ENCODE measurements at places on chromosomes 5 and 9.

GRCh38 chr5:82425591-82425990 is 147.4 kb upstream of the RPS23 start:
- DNase-seq: no peak
- H3K27ac ChIP-seq: no peak overlapping the region
- H3K36me3 ChIP-seq: no peaks in the 10 kb centered on the region
- no peaks in the 10 kb centered on the region for H3K27me3 ChIP-seq
- H3K4me1 ChIP-seq: no peaks in the 10 kb centered on the region
- H3K4me3 ChIP-seq: no peak overlapping the region

- no peak overlapping the region for H3K27ac ChIP-seq
- no peaks in the 10 kb centered on the region for H3K4me1 ChIP-seq
- no peaks in the 10 kb centered on the region for H3K27me3 ChIP-seq
- H3K4me3 ChIP-seq: no peak overlapping the region
Measured at GRCh38 chr9:107982001-107982400, 492.4 kb upstream of the KLF4 start.

GRCh38 chr5:171764265-171764664 is 21.4 kb upstream of the SMIM23 start:
- DNase-seq: no peak
- H3K36me3 ChIP-seq: no peaks in the 10 kb centered on the region
- no peak overlapping the region for H3K27ac ChIP-seq
- no peak overlapping the region for H3K4me3 ChIP-seq

GRCh38 chr5:21154526-21154925 is 1166.5 kb upstream of the CDH18 start:
- no peaks in the 10 kb centered on the region for H3K36me3 ChIP-seq
- H3K27me3 ChIP-seq: no peaks in the 10 kb centered on the region
- no peaks in the 10 kb centered on the region for H3K4me1 ChIP-seq
- no peak overlapping the region for H3K27ac ChIP-seq
- H3K4me3 ChIP-seq: no peak overlapping the region

DNA sequence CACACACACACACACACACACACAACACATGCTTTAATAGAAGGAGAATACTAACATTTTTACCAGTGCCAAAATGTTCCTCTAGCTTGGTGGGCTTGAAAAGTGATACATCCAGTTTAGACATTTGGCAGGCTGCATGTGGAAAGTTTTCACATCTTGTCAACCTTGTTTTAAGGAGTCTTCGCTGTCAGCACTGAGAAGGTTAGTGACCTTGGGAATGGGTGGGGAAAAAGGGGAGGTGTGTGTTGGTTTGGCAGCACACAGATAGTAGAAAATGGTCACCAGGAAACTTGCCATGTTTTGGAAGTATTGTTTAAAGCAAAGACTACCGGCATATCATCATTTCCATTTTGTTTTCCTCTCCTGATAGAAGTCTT is 346.5 kb upstream of the ADAMTSL1 start:
- H3K27ac ChIP-seq: no peak overlapping the region
- no peaks in the 10 kb centered on the region for H3K27me3 ChIP-seq
- no peaks in the 10 kb centered on the region for H3K36me3 ChIP-seq
- H3K4me1 ChIP-seq: no peaks in the 10 kb centered on the region
- DNase-seq: no peak
- H3K4me3 ChIP-seq: no peak overlapping the region

GRCh38 chr5:96327722-96328121 is 105.3 kb downstream of the PCSK1 start:
- H3K27ac ChIP-seq: no peak overlapping the region
- H3K27me3 ChIP-seq: no peaks in the 10 kb centered on the region
- no peaks in the 10 kb centered on the region for H3K4me1 ChIP-seq
- H3K4me3 ChIP-seq: no peak overlapping the region

- H3K36me3 ChIP-seq: no peaks in the 10 kb centered on the region
- H3K27ac ChIP-seq: no peak overlapping the region
- H3K4me3 ChIP-seq: no peak overlapping the region
- H3K4me1 ChIP-seq: no peaks in the 10 kb centered on the region
- no peaks in the 10 kb centered on the region for H3K27me3 ChIP-seq
Measured at GRCh38 chr5:149400304-149400703, 21.2 kb upstream of the IL17B start.

- H3K36me3 ChIP-seq: no peaks in the 10 kb centered on the region
- peaks cover 12% of the 10 kb centered on the region for H3K4me1 ChIP-seq
- peaks cover 11% of the 10 kb centered on the region for H3K27me3 ChIP-seq
- no peak overlapping the region for H3K27ac ChIP-seq
- no peak overlapping the region for H3K4me3 ChIP-seq
- no peak for DNase-seq
Measured at GRCh38 chr9:128201441-128202369, 1.5 kb upstream of the DNM1 start.

GRCh38 chr5:147400126-147400809 is 109.6 kb downstream of the DPYSL3 start:
- H3K4me3 ChIP-seq: no peak overlapping the region
- DNase-seq: no peak
- H3K4me1 ChIP-seq: no peaks in the 10 kb centered on the region
- no peak overlapping the region for H3K27ac ChIP-seq
- no peaks in the 10 kb centered on the region for H3K27me3 ChIP-seq

DNA sequence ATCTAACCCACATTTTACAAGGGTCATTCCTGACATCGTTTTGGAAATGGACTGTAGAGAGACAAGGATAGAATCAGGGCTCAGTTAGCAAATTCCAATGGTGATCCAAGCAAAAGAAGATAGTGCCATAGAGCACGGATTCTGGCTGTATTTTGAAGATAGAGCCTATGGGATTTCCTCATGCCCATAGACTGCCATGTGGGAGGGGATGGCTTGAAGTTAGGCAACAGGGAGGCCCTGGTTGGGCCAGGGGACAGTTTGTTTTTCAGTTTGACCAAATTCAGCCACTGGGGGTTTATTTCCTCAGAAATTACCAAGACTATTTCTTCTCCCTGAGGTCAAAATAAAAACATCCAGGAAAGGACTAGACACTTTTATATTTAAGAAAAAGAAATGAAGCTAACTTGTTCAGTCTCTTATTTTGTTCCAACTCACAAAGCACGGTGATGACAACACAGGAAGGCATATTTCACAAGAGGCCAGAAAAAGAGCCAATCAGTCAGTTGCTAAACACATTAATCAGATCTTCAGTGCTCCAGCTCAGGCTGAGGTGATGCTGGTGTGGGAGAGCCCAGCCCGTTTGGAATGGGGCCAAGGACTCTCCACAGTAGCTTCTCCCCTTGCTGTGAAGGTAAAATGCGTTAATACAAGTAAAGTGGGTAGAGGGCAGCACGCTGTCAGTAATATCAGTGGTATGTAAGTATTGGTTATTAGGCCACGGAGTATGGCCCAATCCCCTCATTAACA is 4.4 kb upstream of the DCTN4 start:
- no peak overlapping the region for H3K4me3 ChIP-seq
- H3K36me3 ChIP-seq: no peaks in the 10 kb centered on the region
- no peaks in the 10 kb centered on the region for H3K4me1 ChIP-seq
- no peak for DNase-seq
- no peaks in the 10 kb centered on the region for H3K27me3 ChIP-seq

GRCh38 chr5:130099008-130099407 is 194.7 kb downstream of the CHSY3 start:
- H3K27ac ChIP-seq: no peak overlapping the region
- no peak overlapping the region for H3K4me3 ChIP-seq
- DNase-seq: no peak
- no peaks in the 10 kb centered on the region for H3K27me3 ChIP-seq
- H3K4me1 ChIP-seq: no peaks in the 10 kb centered on the region

- H3K4me3 ChIP-seq: no peak overlapping the region
- no peak overlapping the region for H3K27ac ChIP-seq
- no peaks in the 10 kb centered on the region for H3K36me3 ChIP-seq
- peaks cover 17% of the 10 kb centered on the region for H3K4me1 ChIP-seq
Measured at GRCh38 chr5:522899-523440, 1.3 kb downstream of the SLC9A3 start.

DNA sequence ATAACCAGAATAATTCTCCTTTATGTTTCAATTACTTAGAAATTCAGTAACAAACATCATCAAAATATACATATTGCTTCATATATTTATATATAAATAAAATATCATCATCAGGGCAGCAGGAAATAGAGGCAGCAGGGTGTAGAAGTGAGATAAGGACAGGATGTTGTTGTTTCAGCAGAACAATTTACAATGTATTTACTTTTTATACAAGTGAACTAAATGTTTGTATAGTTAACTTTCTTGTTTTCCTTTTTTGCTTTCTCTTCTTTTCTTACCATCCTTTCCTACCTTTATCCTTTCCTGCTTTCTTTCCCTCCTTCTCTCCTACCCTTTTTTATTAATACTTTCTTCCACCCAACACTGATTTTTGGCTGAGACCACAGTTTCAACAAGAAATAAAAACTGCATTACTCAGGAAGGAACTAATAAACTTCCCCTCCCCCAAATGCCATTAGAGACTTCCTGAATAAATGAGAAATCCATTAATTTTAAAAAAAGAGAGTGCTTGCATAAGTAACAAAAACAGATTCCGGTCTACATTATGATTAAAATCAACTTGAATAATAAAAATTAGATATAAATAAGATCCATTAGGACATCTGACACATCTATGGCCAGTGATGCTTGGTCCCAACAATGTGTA is 159.8 kb upstream of the ACOT12 start:
- peaks cover 5% of the 10 kb centered on the region for H3K4me1 ChIP-seq
- H3K27ac ChIP-seq: no peak overlapping the region
- H3K4me3 ChIP-seq: no peak overlapping the region

- no peak for DNase-seq
- no peaks in the 10 kb centered on the region for H3K4me1 ChIP-seq
- no peaks in the 10 kb centered on the region for H3K27me3 ChIP-seq
- H3K36me3 ChIP-seq: no peaks in the 10 kb centered on the region
- H3K27ac ChIP-seq: no peak overlapping the region
- no peak overlapping the region for H3K4me3 ChIP-seq
Measured at GRCh38 chr9:33517373-33517772, 6.7 kb upstream of the ANKRD18B start.

- no peak overlapping the region for H3K27ac ChIP-seq
- H3K36me3 ChIP-seq: peaks cover 6% of the 10 kb centered on the region
- no peaks in the 10 kb centered on the region for H3K4me1 ChIP-seq
Measured at GRCh38 chr9:88447431-88447830, 59.2 kb downstream of the SPIN1 start.

- no peaks in the 10 kb centered on the region for H3K36me3 ChIP-seq
- H3K4me3 ChIP-seq: no peak overlapping the region
- H3K27ac ChIP-seq: no peak overlapping the region
- H3K4me1 ChIP-seq: no peaks in the 10 kb centered on the region
- DNase-seq: no peak
Measured at GRCh38 chr9:94014920-94015319, 59.8 kb upstream of the BARX1 start.

DNA sequence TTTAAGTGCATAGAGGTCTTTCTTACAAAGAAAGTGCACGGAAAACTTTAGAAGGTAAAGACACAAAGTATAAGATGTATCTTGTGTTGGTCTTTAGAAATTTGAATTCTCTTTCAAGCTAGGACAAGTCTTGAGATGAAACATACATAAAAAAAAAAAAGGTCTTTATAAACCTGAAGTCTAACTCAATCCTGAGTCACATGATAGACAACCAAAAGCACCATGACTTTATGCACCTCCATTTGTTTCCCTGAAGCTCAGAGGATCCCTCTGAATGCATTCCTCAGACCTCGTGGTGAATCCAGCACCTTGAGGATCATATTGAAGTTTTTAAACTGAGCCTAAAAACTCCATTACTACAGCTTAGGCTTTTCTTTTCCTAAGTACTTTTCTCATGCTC is 91.8 kb downstream of the RAB3C start:
- H3K4me1 ChIP-seq: no peaks in the 10 kb centered on the region
- DNase-seq: no peak
- no peaks in the 10 kb centered on the region for H3K27me3 ChIP-seq
- no peaks in the 10 kb centered on the region for H3K36me3 ChIP-seq
- H3K27ac ChIP-seq: no peak overlapping the region

DNA sequence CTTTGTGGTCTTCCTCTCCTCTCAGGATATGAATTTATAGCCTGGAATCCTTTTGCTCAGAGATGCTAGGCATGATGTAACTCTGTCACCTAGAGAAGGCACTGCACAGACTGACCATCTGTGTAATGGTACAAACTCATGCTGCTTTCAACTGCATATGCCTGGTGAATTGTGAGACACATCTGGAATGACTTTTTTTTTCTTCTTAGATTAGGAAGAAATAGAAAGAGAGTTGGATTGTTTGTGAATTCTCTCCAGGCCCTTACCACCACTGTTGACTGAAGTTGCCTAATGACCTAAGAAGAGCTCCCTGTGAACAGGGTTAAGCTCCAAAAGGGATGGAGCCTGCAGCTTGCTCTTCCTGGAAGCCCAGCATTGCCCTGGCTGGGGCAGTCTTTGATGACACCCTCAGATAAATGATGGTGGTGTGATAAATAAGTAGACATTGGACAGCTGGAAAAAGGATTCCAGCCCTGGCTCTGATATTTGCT is 47.8 kb upstream of the TRIM32 start:
- no peaks in the 10 kb centered on the region for H3K27me3 ChIP-seq
- no peaks in the 10 kb centered on the region for H3K4me1 ChIP-seq
- H3K36me3 ChIP-seq: no peaks in the 10 kb centered on the region
- no peak overlapping the region for H3K4me3 ChIP-seq
- DNase-seq: no peak

Measured in effector memory CD4-positive, alpha-beta T cell (primary cell).